Activated CD4-positive, alpha-beta T cell treated with anti-CD3 and anti-CD28 coated beads for 36 hours (primary cell): ENCODE measurements at places on chromosomes 11 and 22.

DNA sequence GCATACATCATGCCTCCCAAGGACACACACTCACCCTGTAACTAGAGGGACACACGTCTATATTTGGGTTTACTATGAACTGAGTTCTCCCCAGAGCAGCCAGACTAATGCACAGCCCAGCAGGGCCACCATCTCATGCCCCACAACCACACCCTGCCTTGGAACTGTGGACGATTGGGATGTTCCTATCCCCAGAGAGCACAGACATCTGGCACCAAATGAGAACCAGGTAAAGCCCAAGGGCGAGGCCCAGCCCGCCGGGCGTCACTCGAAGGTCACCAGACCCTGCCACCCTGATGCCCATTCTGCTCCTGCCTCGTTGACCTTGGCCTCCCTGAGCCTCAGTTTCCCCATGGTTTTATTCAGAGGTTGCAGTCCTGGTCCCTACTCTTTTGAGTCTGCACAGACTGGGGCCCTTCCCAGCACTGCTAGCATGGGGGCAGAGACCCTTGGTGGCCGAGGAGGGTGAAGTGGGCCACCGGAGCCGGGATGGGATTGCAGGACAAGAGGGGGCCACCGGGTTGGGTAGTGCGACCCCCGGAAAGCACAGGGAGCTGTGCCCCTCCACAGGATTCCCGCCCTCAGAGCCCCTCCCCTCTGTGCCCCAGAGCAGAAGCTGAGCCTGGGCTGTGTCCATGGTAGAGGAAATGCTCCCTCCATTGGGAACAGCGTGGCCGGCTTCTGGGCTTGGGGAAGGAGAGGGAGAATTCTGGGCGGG is 56.8 kb downstream of the IGLL5 start:
- no peak for DNase-seq

- DNase-seq = no peak
These were observed 29.3 kb upstream of the CABP7 start for GRCh38 chr22:29690476-29690875.

DNA sequence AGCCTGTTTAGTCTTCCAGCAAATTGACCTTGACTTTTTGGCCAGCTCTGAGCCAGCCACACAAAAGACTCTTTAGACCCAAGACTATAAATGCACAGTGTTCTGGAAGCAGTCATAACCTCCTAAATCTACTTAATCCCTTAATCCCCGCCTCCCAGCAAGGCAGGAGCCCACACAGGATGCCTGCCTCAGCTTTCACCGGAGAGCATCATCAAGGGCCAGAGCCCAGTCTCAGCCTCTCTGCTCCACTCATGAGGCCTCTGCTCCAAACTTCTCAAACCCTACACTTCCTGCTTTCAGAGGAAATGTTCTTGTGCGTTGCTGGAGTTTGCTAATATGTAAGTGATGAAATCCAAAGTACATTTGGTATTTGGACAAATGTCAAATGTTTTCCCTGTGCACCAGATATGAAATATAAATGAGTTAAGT is 57.9 kb upstream of the FSHB start:
- no peak for DNase-seq

DNA sequence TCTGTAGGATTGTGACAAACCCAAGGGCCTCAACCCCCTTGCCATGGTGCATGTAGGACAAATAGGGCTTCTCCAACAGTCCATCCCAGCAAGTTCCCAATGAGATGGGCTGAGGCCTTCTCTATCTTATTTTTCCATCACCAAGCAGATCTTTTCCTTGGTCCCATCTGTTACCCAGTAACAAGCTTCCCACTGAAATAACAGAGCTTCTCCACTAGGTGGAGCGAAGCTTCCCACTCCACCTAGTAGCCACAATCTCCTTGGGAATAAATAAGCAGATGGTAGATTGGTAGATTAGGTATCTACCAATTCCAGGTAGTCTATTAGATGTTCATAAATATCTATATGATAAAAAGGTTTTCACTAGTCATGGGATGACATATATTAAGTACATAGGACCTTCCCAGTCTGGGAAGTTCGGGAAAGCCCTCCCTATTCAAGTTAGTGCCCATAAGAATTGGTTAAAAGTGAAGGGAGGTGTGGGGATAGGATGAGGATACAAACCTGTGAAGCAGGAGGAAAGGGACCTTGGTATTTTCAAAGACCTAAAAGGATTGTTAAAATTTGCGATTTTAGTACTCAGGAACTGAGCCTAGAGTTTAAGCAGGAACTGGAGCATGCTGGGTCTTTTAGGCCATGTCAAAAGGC is 5.9 kb upstream of the OR52L1 start:
- no peak for DNase-seq

GRCh38 chr11:47615249-47615648 is 21.0 kb upstream of the C1QTNF4 start:
- DNase-seq = no peak

DNA sequence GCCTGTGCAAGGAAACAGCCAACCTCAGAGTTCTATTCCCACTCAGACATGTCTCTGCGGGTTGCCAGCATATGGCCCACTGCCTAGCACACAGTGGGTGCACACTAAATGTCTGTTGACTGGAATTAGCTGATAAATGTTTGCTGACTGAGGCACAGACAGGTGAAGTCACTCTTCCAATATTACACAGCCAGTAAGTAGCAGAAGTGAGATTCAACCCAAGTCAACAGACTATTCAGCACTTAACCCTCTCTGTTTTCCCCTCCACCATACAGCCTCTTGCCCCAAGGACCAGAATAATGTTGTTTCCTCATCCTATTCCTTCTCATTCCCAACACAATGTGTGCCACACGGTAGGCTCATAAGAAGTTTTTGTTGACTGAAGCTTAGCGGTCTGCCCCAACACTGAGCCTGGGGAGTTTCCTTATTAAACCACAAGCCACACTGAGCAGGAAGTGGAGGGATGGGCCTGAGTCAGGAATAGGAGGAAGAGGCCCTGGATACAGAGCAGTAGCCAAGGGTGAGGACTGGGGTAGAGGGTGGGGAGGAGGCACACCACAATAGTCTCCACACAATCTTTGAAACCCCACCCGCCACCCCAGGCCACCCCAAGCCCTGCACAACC is 15.7 kb upstream of the IL10RA start:
- peak; percentile 56 for DNase-seq

- DNase-seq = no peak
These were observed 1333.9 kb downstream of the BRD1 start for GRCh38 chr22:48493733-48494132.

- no peak for DNase-seq
These were observed 4.3 kb downstream of the VPREB1 start for GRCh38 chr22:22248878-22249277.

GRCh38 chr22:21719024-21719423 is 16.6 kb downstream of the YPEL1 start:
- no peak for DNase-seq

DNA sequence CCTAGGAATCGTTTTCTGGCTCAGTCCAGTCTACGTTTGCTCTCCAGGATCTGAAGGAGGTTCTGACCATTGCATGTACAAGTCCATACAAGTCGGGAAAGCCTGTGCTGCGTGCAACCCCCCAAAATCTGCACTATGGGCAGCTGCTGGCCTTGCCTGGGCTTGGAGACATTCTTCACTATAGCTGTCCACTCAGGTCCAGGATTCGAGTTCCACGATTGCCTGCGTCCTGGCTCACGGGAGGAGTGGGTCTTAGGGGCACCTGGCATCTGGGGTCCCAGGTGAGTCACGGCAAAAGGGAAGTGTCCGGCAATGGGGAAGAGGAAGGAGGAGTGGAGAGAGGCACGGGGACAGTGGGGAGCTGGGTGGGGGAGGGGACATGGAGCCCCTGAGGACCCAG is 563.0 kb downstream of the BRD1 start:
- no peak for DNase-seq

DNA sequence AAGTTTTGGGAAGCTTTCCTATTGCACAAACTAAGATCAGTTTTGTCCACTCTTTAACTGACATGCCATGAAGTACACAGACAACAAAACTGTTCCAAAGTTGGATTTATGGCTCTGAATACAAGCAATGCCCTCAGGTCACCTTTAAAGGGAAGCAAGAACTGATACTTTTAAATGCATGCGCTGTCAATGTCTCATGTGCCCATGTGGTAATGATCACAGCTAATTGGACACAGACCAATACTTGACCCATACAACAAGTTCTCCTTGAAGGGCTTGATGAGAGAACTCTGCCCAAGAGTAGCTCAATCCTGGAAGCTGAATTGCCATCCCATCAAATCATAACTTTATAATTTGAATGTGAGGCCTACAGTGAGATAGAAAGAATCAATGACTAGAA is 624.9 kb downstream of the ETS1 start:
- DNase-seq = no peak

GRCh38 chr11:44654596-44654995 is 72.2 kb upstream of the TSPAN18 start:
- no peak for DNase-seq

- DNase-seq = no peak
These were observed 675.0 kb upstream of the KIRREL3 start for GRCh38 chr11:127675581-127675980.

- DNase-seq = no peak
These were observed 108.0 kb upstream of the CADM1 start for GRCh38 chr11:115612046-115612730.

DNA sequence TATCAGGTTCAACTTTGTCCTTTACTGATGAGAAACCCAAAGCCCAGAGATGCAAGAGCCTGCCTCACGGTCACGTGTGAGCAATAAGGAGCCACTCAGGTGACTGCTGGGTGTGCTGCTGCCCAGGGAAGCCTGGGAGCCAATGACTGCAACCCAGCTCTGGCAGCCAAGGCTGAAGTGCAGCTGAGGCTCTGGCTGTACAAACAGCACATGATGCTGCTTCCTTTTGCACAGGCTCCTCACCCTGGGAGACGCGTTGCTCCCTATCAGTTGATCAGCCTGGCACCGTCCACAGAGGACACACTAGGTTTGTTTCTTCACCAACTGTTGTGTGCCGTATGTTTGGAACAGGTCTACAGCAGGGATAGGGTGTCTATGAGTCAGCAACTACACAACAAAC is 168.7 kb downstream of the EFCAB6 start:
- DNase-seq = no peak

DNA sequence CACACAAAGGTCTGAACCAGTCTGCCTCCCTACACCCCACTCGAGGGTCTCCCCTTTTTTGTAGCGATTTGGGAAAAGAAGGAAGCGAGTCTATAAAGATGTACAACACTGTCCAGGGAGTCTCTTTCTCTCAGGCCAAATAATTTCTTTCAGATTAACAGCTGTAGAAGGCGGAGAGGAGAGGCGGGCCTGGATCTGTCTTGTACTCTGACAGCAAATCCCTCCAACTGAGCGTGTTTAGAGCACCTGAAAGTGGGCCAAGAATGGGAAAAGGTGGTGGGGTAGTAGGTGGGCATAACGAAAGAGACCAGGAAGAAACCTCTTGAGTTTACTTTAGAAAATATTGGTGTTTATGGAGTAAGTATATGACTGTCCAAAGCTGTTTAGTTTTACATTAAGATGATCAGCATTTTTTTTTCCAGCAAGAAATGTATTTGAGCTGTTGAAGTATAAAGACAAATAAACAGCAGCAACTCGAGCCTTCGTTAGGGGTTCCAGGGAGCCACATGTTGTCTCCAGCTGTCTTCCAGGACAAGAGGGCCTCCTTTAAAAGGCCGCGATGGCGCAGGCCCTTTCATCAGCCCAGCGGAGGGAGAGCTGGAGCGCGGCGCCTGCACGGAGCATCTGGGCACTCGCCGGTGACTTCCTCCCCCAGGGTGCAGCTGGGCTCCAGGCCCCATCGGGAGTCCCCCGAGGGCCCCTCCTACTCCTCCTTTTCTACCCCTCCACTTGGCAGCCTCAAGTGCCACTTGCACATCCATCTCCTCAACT is 34.9 kb downstream of the SCUBE1 start:
- DNase-seq = no peak

DNA sequence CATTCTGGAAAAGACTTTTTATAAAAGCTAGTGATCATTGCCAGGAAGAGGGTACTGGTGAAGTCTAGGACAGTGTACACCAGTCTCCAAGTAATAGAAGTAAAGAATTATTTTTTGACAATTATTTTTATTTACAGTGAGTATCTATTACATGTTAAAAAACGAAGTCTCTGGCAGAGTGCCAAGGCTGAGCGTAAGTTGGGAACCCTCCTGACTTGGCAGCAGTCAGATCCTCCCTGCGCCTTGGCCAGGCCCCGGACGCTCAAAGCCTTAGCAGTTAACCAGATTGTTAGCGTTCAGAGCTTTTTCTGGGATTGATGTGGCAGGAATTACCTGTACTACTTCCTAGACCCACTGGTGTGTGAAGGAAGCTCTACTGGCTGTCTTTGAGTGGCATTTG is 38.1 kb upstream of the CTTN start:
- DNase-seq = no peak

GRCh38 chr11:72921028-72921716 is 107.0 kb downstream of the ATG16L2 start:
- no peak for DNase-seq

DNA sequence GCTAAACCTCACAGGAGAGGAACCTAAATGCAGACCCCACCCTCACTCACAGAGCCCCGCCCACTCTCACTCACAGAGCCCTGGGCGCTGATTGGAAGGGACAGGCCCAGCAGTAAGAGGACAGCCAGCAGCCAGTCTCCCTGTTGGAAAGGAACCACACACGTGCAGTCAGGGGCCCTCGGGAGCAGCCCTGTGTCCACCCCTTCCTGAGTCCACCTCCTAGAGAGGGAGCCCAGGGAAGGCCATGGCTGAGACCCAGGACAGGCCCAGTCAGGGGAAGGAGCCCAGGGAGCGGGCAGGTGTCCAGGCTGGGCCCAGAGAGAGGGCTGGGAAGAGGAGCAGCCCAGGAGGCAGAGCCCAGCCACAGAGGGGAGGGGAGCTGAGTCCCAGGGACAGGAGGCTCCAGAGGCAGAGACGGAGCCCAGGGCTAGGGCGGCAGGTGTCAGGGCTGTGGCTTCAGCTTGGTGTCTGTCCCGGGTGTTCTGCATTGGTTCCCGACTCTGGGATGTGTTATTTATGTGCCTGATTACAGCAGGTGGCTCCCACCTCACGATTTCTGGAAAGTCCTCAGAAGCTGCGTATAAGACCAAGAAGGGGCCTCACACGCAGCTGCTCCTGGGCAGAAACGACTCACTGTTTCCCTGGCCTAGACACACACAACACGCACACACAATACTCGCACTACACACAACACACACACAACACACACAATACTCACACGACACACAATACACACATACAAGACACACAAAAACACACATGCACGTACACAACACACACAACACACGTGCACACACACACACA is 9.0 kb upstream of the APOBEC3H start:
- DNase-seq = peak; percentile 38

DNA sequence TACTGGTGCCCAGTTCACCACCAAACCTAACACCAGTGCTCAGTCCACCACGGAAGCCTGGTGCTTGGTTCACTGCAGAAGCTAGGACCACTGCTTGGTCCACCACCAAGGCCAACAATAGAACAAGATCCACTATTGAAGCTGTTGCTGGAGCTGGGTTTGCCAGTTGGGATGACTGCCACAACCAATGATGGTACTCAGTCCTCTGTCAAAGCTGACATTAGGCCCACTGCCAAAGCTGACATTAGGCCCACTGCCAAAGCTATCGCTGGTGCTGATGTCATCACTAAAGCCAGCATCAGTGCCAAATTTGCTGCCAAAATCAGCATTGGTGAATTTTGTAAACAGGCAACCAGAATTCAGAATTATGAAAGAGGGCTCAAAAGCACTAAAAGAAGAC is 1850.2 kb upstream of the RAG2 start:
- no peak for DNase-seq

- DNase-seq = no peak
These were observed 12.6 kb upstream of the TFIP11 start for GRCh38 chr22:26524870-26525269.
